ENCODE measurements at places on chromosomes 5 and 9.

DNA sequence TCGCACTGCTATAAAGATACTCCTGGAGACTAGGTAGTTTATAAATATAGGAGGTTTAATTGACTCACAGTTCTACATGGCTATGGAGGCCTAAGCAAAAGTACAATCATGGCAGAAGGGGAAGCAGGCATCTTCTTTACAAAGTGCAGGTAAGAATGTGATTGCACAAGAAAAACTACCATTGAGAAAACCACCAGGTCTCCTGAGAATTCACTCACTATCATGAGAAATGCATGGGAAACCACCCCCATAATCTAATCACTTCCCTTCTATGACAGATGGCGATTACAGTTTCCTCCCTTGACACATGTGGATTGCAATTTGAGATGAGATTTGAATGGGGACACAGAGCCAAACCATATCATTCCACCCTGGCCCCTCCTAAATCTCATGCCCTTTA is 121.2 kb upstream of the ST8SIA4 start:
- no peaks in the 10 kb centered on the region for H3K4me1 ChIP-seq
- H3K27me3 ChIP-seq = no peaks in the 10 kb centered on the region
- DNase-seq = no peak
- H3K4me3 ChIP-seq = no peak overlapping the region
- no peak overlapping the region for H3K27ac ChIP-seq
- H3K36me3 ChIP-seq = no peaks in the 10 kb centered on the region

GRCh38 chr5:140345919-140346347 is 470 bp downstream of the HBEGF start:
- peak overlapping the region; percentile 46 for H3K27ac ChIP-seq
- DNase-seq = no peak
- H3K27me3 ChIP-seq = no peaks in the 10 kb centered on the region
- H3K4me1 ChIP-seq = peaks cover 42% of the 10 kb centered on the region
- H3K36me3 ChIP-seq = peaks cover 29% of the 10 kb centered on the region

DNA sequence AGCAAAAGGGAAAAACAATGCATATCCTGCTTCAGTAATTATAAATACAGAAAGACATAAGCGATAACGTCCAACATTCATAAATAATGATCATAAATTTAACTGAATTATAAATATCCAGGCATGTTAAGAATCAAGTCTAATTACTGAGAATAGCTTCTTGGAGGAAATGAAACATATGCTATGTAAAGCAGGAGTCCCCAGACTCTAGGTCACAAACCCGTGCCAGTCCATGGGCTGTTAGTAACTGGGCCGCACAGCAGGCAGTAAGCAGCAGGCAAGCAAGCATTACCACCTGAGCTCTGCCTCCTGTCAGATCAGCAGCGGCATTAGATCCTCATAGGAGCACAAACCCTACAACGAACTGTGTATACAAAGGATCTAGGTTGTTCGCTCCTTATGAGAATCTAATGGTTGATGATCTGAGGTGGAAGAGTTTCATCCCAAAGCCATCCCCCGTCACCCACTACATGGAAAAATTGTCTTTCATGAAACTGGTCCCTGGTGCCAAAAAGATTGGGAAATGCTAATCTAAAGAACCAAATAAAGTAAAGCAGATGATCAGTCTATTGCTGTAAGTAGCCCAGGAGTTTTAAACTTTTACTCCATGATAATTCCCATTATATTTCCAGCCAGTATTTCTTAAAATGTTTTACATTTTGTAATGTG is 50.4 kb downstream of the CERT1 start:
- no peaks in the 10 kb centered on the region for H3K36me3 ChIP-seq
- no peak overlapping the region for H3K4me3 ChIP-seq
- no peak for DNase-seq
- no peak overlapping the region for H3K27ac ChIP-seq

- no peak overlapping the region for H3K27ac ChIP-seq
- DNase-seq = no peak
- H3K4me1 ChIP-seq = no peaks in the 10 kb centered on the region
- H3K4me3 ChIP-seq = no peak overlapping the region
These were observed 107.6 kb downstream of the SIL1 start for GRCh38 chr5:139090581-139090980.

- peaks cover 55% of the 10 kb centered on the region for H3K4me1 ChIP-seq
- H3K4me3 ChIP-seq = no peak overlapping the region
- H3K27me3 ChIP-seq = no peaks in the 10 kb centered on the region
- DNase-seq = no peak
These were observed 7.7 kb downstream of the MACROH2A1 start for GRCh38 chr5:135391116-135391868.

DNA sequence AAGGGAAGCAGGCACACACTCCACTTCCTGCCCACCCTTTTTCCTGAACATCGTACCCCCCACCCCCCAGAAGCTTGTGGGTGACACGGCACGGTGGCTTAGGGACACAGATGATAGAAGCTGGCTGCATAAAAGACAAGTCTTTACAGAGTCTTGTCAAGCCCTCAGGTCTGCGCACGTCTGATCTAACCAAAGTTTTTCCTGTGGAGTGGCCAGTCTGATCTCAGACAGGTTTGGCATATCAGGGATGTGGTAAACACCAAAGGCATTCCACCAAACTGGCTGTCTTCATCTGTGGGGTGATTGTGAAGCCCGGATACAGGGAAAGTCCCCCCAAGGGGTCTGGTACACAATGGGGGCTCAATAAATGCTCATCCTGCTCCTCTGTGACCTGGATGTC is 50.0 kb downstream of the CRB2 start:
- no peaks in the 10 kb centered on the region for H3K36me3 ChIP-seq
- H3K4me3 ChIP-seq = no peak overlapping the region
- H3K4me1 ChIP-seq = no peaks in the 10 kb centered on the region
- no peaks in the 10 kb centered on the region for H3K27me3 ChIP-seq

DNA sequence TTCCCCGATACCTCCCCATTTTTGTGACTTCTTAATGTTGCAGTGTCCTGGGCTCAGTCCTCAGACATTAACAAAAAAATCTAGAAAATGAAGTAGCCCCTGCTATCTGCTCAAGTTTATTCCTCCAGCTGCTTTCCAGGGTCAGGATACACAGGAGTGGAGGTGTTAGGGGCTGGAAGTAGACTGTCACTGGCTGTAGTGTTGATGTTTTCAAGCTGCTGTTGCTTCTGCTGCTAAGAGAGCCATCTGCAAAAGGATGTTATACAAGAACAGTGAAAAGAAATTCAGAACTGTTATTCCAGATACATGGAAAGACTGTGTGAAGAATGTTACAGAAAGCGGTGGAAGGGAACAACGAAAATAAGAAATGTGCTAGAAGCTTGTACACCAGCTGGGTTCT is 10.7 kb downstream of the CD14 start:
- H3K4me3 ChIP-seq = no peak overlapping the region
- H3K36me3 ChIP-seq = no peaks in the 10 kb centered on the region
- DNase-seq = no peak
- no peaks in the 10 kb centered on the region for H3K27me3 ChIP-seq

DNA sequence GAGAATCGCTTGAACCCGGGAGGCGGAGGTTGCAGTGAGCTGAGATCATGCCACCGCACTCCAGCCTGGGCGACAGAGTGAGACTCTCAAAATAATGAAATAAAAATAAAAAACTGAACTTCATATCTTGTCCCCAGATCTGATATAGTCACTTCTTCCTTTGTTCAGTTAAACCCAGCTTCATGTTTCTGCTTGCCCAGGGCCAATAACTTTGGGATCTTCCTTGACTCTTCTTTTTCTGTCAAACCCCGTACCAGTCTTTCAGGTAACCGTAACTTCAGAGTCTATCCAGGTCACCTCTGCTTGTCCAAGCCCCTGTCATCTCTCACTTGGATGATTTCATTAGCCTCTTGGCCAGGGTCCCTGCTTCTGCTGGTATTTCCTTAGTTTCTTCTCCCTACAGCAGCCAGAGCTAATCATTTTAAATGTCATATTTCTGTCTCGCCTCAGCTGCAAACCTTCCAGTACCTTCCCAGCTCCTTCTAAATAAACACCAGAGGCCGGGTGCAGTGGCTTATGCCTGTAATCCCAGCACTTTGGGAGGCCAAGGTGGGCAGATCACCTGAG is 19.7 kb upstream of the ABL1 start:
- H3K4me3 ChIP-seq = no peak overlapping the region
- no peaks in the 10 kb centered on the region for H3K27me3 ChIP-seq
- DNase-seq = no peak
- no peaks in the 10 kb centered on the region for H3K36me3 ChIP-seq

DNA sequence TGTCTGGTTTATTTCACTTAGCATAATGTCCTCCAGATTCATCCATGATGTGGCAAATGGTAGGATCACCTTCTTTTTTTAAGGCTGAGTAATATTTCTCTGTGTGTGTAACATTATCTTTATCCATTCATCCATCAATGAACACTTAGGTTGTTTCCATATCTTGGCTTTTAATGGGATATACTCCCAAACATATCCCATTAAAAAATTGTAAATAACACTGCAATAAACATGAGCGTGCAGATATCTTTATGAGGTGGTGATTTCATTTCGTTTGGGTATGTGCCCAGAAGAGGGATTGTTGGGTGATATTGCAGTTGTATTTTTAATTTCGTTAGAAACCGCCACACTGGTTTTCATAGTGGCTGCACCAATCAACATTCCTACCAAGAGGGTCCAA is 36.2 kb upstream of the UGCG start:
- peaks cover 20% of the 10 kb centered on the region for H3K4me1 ChIP-seq
- H3K27me3 ChIP-seq = no peaks in the 10 kb centered on the region
- H3K36me3 ChIP-seq = no peaks in the 10 kb centered on the region
- H3K27ac ChIP-seq = no peak overlapping the region
- no peak for DNase-seq
- H3K4me3 ChIP-seq = no peak overlapping the region

DNA sequence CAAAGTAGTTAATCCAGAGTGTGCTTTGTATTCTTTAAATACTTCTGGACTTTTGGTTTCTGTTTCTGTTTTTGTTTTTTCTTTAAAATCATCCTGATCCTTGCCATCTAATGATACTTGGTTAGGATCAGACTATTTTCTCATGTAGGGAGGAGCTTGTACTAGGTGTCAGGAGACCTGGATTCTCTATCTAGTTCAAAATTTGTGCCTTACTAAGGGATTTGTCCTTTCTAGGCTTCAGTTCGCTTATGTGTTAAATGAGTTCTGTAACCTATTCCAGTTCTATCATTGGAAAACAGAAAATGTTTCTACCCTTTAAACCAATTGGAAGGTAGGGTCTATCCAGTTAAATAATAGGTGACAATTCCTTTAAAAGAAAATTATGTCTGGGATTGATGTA is 3.3 kb upstream of the MEF2C start:
- H3K27ac ChIP-seq = no peak overlapping the region
- no peak for DNase-seq
- no peak overlapping the region for H3K4me3 ChIP-seq

DNA sequence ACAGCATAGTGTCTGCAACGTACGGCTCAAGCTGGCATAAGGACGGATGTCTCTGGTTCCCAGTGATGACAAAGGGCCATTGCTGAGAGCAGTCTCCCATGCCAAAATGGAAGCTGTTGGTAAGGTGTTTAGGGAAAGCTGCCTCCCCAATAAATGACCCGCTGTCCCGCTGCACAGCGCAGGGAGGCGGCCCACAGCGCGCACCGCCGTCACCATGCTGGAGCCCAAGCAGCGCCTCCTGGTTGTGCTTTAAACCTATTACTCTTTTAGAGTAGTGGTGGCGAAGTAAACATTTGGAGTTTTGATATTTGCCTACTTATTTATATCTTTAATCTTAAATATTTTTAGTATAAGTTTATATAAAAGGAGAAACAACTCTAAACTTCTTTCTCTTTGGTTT is 70.4 kb upstream of the C5orf63 start:
- no peak for DNase-seq
- H3K27me3 ChIP-seq = peaks cover 4% of the 10 kb centered on the region
- no peak overlapping the region for H3K27ac ChIP-seq
- H3K4me1 ChIP-seq = no peaks in the 10 kb centered on the region
- H3K36me3 ChIP-seq = no peaks in the 10 kb centered on the region
- H3K4me3 ChIP-seq = no peak overlapping the region

DNA sequence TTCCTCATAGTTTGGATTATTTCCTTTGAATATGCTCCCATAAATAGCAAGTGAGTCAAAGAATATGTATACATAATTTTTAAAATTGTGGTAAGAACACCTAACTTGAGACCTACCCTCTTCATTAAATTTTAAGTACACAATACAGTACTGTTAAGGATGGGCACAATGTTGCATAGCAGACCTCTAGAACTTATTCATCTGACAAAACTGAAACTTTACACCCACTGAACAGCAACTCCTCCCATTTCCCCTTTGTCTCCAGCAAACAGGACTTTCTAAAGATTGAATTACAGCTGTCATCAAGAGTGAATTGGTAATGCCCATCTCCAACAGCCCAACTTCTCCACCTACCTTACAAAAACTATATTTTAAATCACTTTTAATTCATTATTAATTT is 388.9 kb downstream of the HTR1A start:
- no peak overlapping the region for H3K27ac ChIP-seq
- H3K27me3 ChIP-seq = no peaks in the 10 kb centered on the region
- H3K4me3 ChIP-seq = no peak overlapping the region

GRCh38 chr5:69305512-69305911 is 27.1 kb downstream of the CCDC125 start:
- no peak for DNase-seq
- H3K36me3 ChIP-seq = peaks cover 8% of the 10 kb centered on the region
- H3K4me1 ChIP-seq = no peaks in the 10 kb centered on the region
- H3K27me3 ChIP-seq = no peaks in the 10 kb centered on the region
- H3K4me3 ChIP-seq = no peak overlapping the region
- no peak overlapping the region for H3K27ac ChIP-seq

Measured in RWPE2 (cell line).